ENCODE measurements at places on chromosomes 4 and X.

- no peak for DNase-seq
Observed at GRCh38 chr4:87910795-87911194, 64.7 kb upstream of the SPP1 start.

DNA sequence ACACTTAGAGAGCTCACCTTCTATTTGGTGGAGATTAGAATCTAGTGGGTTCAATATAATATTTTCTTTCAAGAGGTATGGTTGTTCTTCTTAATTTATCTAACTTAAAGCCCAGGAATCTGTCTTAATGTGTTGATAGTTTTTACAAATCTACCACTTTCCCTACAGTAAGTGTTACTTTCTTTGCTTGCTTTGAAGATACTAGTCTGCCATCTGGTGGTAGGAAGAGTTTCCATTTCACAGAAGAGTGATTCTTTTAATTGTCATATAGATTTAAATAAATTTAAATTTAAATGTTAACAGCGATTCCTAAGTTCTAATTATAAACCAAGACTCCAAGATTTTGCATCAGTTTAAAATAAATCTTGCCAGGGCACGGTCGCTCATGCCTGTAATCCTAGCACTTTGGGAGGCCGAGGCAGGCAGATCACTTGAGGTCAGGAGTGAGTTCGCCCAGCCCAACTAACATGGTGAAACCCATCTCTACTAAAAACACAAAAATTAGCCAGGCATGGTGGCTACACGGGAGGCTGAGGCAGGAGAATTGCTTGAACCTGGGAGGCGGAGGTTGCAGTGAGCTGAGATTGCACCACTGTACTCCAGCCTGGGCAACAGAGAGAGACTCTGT lies 43.5 kb downstream of the NUDT9 start:
- DNase-seq: no peak

DNA sequence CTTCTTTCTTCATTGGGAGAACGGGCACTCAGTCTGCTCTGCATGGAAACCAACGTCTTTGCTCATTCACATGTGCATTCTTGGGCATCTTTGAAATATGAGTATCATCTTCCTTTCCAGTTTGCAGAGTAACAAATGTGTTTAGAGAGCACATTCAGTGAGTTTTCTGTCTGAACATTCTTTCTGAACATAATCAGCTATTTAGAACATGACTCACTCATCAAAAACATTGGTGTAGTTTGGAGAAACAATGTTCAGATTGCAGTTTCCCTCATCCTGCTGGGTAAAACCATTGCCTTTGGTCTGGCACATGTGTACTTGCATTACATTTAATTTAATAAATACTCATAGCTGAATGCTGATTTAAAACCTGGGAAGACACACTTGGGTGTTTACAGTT lies 81.5 kb upstream of the F9 start:
- DNase-seq: no peak

- DNase-seq: no peak
Observed at GRCh38 chr4:170979736-170980135, 833.5 kb upstream of the GALNTL6 start.

DNA sequence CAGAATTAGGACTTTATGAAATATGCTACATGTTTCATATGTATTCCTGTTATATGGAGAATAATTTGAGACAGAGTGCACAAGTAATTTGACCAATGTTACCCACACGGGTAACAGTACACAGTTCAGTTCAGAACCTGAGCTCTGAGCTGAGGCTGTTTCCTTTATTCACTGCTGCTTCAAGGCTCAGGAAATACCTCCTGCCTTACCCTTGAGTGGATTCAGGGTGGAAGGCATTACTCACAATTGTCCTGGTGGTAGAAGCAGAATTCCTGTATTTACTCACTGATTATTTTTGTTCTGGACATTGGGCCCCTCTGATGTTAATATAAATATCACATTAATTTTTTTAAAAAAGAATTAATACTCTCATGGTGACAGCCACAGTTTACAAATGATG lies 73.5 kb upstream of the CAMK2D start:
- DNase-seq: no peak

- no peak for DNase-seq
Observed at GRCh38 chr4:98305576-98305975, 44.4 kb downstream of the RAP1GDS1 start.

GRCh38 chrX:84709987-84710386 lies 207.7 kb upstream of the HDX start:
- DNase-seq: no peak

DNA sequence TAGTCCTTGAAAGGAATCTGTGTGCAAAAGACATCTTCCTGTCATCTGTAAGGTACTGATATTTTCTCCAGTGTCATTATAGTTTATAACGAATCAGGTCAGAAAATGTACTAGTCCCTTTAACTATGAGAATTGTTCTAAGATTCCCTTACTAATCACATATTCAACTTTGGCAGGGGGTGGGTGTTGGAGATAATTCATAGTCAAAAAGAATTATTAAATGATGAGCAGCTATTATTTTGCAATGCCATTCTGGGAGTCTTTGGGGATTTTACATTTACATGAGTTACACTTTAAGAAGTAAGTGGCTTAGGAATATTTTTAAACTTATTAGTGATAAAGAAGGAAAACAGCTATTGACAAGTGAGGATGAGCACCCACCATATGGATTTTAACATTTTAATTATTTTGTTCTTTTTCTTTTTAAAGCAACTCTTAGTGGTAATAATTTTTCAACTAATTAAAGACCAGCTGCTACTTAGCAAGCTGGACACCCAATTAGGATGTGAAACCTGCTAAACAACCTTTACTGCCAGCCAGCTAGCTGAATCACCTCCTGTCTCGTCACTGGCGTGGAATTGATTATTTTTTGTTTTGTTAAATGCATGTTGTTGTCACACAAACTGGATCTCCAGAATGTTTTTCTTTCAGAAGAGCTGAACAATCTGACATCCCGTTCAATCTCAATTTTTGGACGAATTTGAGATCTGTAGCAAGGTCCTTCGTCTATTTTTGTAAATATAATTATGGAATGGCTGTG lies 219.2 kb downstream of the ARAP2 start:
- DNase-seq: no peak

GRCh38 chr4:40114206-40114605 lies 57.6 kb downstream of the N4BP2 start:
- DNase-seq: no peak
